ENCODE measurements at places on chromosomes 4 and X. TPM values are rescaled to one million over a fixed set of nuclear protein-coding genes. Genes with fewer than 3 reads are reported as not detected.

GRCh38 chr4:5758741-5759140 is 47.7 kb downstream of the EVC start:
- DNase-seq: no peak

Gene STBD1
- 19.2 TPM for total RNA-seq

Gene ETDB
- total RNA-seq: not detected

GRCh38 chr4:101355767-101356702 is 8.7 kb upstream of the PPP3CA start:
- DNase-seq: no peak

Gene AFP
- total RNA-seq: not detected

Measured in esophagus muscularis mucosa (tissue), 4 donors.